ENCODE measurements at places on chromosomes 16 and 17.
A peak's percentile ranks its signal among the peaks of the same experiment; 100 is the strongest.

GRCh38 chr16:5032748-5033167 lies 977 bp downstream of the NAGPA start:
- DNase-seq: no peak

GRCh38 chr16:86072328-86073102 lies 173.6 kb downstream of the IRF8 start:
- peak; percentile 72 for DNase-seq

- DNase-seq: peak; percentile 59
Observed at GRCh38 chr17:35879773-35880654, at the start of gene CCL5. Gene CCL5, minus strand, starts transcription at chr17:35880360.

- peak; percentile 93 for DNase-seq
Observed at GRCh38 chr16:21260870-21261791, 17.0 kb downstream of the CRYM start.

GRCh38 chr16:35181422-35182030 lies 1722.1 kb downstream of the TP53TG3F start:
- no peak for DNase-seq

DNA sequence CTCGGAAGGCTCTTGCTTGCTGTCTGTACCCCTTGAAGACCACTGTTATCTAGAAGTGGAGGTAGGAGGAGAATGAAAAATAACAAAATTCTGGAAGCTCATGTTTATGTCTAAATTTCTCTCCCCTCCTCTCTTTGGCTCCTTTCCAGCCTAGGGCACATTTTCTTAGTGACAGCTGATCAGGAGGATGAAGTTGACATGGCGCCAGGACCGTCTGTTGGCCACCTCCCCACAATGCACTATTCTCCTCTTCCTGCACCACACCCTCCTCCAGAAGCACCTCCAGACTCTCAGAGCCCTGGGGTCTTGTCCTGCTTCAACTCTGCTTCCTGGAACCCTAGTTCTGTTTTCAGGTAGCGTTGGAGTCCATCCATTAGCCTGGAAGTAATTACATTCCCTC lies 25.5 kb upstream of the SSTR2 start:
- no peak for DNase-seq

Data from mucosa of descending colon (tissue), 3 donors.